ENCODE measurements at places on chromosomes 11 and 22.

- DNase-seq: no peak
These were observed 60.8 kb upstream of the PPARA start for GRCh38 chr22:46089426-46090035.

DNA sequence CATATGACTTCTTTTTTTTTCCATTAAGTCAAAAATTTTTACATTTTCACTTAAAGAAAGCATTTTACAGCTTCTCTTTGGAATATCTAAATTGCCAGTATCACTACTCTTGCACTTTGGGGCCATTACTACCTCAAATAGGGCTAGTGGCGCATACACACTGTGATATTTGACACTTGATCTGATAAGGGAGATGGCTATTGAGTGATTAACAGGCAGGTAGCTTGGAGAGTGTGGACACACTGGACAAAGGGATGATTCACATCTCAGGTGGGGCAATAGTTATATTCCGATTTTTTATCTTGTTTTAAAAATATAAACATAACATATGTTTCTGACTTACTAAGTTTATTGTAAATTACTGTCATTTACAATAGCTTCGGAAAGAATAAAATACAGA lies 2219.9 kb downstream of the LRRC4C start:
- DNase-seq: no peak

DNA sequence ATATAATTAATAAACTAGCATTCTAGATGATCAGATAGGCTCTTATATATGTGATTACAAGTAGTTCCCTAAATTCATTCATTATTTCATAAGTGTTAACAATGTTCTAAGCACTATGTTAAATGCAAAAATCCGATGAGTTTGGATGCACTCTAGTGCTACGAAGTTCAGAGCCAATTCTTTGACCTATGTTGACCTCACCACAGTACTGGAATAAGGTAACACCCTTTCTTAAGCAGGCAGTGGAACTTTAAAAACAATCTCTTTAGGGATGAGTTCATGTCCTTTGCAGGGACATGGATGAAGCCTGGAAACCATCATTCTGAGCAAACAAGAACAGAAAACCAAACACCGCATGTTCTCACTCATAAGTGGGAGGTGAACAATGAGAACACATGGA lies 68.3 kb upstream of the UCP3 start:
- no peak for DNase-seq

- DNase-seq: no peak
These were observed 19.8 kb downstream of the SAMM50 start for GRCh38 chr22:43975041-43975440.

DNA sequence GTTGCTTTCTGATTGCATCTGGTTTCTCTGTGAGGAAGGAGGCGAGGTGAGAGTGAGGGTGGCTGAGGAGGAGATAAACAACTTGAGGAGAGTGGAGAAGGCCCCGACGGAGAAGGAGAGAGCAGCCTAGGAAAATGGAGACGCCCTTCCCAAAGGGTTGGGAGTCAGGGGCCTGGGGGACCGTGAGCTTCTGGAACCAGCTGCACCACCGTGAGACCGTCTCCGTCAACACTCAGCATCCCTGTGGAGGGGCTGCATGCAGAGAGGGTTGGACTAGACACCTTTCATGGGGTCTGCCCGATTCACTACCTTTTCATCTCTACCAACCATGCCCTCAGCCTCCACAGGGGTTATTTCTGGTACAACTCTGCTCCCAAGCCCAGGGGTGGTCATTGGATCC lies 13.3 kb upstream of the KMT5B start:
- no peak for DNase-seq

- DNase-seq: no peak
These were observed 115.4 kb upstream of the OR4B1 start for GRCh38 chr11:48101044-48101733.
